ENCODE measurements at places on chromosomes 12 and 14. TPM values are rescaled to one million over a fixed set of nuclear protein-coding genes. Genes with fewer than 3 reads are reported as not detected.

GRCh38 chr12:51434305-51434704, 9.7 kb downstream of the SLC4A8 start:
- DNase-seq: no peak

GRCh38 chr12:65836419-65837197, 12.3 kb downstream of the HMGA2 start:
- DNase-seq: no peak

DNA sequence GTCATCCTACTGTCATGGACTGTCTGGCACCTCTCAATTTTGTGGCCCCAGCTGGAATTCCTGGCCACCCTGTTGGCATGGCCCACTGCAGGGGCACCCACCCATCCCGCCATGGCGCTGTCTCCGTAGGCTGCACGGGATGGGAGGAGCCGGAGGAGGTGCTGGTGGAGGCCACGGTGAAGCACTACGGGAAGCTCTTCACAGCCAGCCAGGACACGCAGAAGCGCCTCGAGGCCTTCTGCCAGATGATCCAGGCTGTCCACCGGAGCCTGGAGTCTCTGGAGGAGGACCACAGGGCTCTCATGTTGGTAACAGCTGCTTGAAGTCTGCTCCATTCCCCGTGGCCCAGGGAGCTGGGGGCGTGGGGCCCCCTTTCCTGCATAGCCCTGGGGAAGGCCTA, 3.9 kb downstream of the CCDC197 start:
- no peak for DNase-seq

The CLEC4A gene
- polyA plus RNA-seq: 3.5 TPM

GRCh38 chr12:88743946-88744685, 163.8 kb upstream of the KITLG start:
- DNase-seq: no peak

GRCh38 chr12:100741084-100741711, 53.4 kb upstream of the ANO4 start:
- no peak for DNase-seq

The GPR84 gene
- polyA plus RNA-seq: 0.15 TPM

The CCDC196 gene
- polyA plus RNA-seq: 0.38 TPM

GRCh38 chr14:95609398-95609990, 74.6 kb downstream of the GLRX5 start:
- peak; percentile 56 for DNase-seq

DNA sequence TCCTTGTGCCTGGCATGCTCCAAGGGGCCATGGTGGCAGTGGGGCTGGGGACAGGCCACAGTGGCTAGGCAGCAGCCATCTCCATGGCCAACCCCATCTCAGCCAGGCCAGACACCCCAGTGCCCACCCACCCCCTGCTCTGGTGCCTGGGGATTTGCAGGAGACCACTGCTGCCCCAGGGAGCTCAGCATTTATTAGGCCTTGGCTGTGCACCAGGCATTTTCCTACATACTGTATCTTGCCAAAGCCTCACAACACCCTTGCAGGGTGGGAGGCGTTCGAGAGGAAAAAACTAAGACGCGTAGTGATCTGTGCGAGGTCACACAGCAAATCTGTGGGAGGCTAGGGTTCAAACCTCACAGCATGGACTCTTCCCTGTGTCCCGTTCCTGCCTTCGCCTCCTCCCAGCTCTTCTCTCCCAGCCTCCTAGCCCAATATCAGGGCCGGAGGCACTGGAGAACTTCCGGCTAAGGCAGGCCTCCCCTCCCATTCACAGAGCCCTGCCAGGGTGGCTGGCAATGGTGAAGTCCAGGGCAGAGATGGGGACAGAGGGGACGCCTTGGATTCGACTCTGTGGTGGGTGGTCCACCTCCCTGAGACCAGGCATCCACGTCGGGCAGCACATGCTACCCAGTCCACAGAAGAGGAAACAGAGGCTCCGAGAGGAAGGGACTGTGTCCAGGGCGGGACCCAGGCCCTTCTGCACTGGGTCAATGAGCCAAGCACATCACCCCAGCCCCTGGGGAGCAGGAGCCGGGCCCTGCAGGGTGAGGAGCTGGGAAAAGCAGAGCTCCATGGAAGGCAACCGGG, 57.4 kb downstream of the FAM222A start:
- DNase-seq: no peak

- no peak for DNase-seq
Measured at GRCh38 chr14:71701990-71702389, 230.2 kb upstream of the RGS6 start.

The GALNT9 gene
- polyA plus RNA-seq: 7.3 TPM

- peak; percentile 55 for DNase-seq
Measured at GRCh38 chr12:42589465-42590329, at the start of gene PRICKLE1. Gene PRICKLE1 (minus strand): TSS chr12:42589746. CDS start chr12:42472516, 117,230 bp downstream.

- no peak for DNase-seq
Measured at GRCh38 chr12:27060740-27061139, 21.6 kb downstream of the C12orf71 start.

GRCh38 chr12:52390739-52391617, 5.5 kb upstream of the KRT84 start:
- DNase-seq: no peak

The APOLD1 gene
- 12.1 TPM for polyA plus RNA-seq

- peak; percentile 78 for DNase-seq
Measured at GRCh38 chr12:48996794-48997718, 2.1 kb downstream of the DDN start.

GRCh38 chr12:128929057-128929456, 75.8 kb downstream of the GLT1D1 start:
- DNase-seq: no peak

- peak; percentile 81 for DNase-seq
Measured at GRCh38 chr14:103808403-103809001, 38.9 kb downstream of the PPP1R13B start.

DNA sequence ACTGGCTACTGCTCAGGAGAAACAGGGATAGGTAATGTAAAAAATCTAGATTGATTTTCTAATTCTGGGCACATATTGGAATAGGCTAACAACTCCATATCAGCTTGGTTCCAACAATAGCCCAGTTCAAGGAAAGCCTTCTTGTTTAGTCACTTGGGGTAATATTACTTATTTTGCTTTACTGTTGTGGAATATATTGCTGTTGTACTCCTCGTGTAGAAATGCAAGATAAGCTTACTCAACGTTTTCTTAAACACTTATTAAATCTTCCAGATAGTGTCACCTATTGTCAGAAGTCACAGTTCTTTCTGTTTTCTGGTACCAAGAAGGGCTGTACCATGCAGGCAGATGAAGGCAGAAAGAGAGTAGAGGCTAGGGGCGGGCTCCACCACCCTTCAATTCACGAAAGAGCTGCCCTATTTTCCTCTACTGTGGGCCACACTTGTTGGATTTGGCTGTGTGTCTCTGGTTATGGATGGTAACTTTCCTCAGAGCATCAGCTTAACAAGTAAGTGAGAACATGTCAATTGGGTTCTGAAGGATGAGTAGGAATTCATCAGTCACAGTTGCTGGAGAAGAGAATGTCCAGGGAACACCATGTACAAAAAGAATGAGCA, 38.0 kb downstream of the CLMN start:
- no peak for DNase-seq

- no peak for DNase-seq
Measured at GRCh38 chr14:56666716-56667115, 87.1 kb downstream of the TMEM260 start.

The RNASE1 gene
- 98.4 TPM for polyA plus RNA-seq

The MIS18BP1 gene
- 63.8 TPM for polyA plus RNA-seq

The BIN2 gene
- 3.2 TPM for polyA plus RNA-seq

The PLA2G1B gene
- 0.27 TPM for polyA plus RNA-seq

GRCh38 chr14:72619111-72619571, 274.8 kb downstream of the DPF3 start:
- DNase-seq: no peak

GRCh38 chr12:110224379-110225304, 56.4 kb upstream of the ATP2A2 start:
- no peak for DNase-seq

DNA sequence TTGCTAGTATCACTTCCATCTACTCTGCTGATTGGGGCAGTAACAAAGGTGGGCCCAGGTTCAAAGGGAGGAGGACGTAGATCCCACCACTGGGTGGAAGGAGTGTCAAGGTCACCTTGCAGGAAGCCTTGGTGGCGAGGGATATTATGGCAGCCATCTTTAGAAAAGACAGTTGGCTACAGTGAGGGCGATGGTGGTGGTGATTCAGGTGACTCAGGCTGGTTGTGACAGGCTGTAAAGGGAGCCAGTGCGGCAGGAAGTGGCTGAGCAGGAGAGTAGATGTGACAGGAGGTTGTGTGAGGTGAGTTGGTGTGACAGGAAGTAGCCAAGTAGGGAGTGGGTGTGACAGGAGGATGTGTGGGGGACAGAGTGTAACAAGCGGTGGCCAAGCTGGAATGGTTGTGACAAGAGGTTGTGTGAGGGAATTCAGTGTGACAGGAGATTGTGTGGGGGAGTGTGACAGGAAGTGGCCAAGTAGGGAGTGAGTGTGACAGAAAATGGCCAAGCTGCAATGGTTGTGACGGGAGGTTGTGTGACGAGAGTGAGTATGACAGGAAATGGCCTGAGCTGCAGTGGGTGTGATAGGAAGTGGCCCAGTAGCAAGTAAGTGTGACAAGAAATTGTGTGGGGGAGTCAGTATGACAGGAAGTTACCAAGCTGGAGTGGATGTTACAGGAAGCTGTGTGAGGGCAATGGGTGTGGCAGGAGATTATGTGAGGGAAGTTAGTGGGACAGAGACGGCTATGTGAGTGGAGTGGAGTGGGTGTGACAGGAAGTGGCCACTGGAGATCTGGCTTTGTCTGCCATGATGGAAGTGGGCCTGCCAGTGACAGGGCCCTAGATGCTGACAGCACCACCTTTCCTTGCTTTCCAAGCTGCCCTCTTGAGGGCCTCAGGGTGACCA, 136.5 kb upstream of the MYL2 start:
- DNase-seq: no peak

- no peak for DNase-seq
Measured at GRCh38 chr14:33287189-33287588, 348.5 kb downstream of the NPAS3 start.

The RAPGEF3 gene
- polyA plus RNA-seq: 61.2 TPM

The EFCAB11 gene
- polyA plus RNA-seq: 23.7 TPM

The ZNF385A gene
- polyA plus RNA-seq: 10.8 TPM

DNA sequence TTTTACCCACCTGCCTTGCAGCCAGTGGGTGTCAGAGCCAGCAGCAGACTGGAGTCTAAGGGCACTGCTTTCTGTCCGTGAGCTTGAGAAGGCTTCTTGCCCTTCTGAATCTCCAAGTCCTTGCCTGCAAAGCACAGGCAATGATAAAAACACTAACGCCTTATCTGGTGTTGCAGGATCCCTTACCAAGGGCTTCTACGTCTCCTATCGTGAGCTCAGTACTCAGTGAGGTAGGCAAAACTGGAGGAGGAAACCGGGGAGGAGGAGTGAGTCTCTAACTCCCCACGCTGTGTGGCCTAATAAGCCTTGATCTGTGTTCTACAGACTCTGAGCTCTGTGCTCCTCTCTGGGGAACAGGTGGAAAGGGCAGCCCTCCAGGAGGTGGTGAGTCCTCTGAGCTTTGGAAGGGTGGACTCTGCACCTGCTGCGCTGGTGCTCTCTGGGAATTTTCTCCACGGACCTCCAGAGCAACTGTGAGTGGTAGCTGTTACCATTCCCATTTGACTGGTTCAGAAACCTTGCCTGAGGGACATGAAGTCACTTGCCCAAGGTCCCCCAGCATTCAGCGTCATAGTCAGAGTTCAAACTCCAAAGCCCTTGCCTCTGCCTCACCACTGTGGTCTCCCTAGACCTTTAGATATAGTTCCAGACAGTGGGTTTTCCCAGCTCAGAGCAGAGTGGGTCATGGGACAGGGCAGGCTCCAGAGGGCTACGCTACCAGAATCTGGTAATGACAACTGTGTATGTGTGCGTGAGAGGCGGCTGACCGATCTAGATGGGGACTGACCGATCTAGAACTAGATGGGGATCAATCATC, 7.0 kb upstream of the MARK3 start:
- no peak for DNase-seq

DNA sequence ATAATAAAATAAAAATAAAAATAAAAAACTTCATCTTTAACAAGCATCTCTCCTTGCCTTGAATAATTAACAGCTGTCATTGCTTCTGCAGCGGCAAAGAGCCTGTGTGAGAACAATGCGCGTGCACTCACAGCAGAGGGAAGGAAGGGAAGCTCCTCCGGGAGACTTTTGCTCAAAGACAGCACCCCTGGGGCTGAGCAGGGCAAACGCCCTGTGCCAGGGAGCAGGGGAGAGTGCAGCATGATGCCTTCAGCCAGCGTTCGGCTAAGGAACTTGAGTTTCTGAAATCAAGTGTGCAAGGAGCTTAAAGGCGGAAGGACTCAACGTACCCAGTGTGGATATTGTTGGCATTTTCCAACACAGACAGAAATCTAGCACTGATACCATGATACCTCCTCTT, 120.5 kb downstream of the RIMBP2 start:
- DNase-seq: no peak

DNA sequence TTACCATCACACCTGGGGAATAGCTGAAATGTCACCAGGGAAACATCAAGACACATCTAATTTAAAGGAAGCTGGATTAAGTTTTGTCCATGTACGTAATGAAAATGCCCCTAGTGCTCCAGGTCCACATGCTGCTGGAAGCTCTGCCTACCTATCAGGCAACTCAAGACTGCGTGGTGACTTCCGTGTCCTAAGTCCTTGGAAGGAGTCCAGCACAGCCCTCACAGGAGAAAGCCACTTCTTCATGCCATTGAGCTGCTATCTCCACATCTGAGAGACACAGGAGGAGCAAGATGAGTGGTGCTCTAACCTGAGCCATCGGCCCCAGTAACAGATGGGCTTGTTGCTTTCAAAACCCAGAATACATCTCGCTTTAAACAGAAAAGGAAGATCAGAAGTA, 316.4 kb downstream of the DPF3 start:
- DNase-seq: no peak

The PLEKHG7 gene
- 0.68 TPM for polyA plus RNA-seq

DNA sequence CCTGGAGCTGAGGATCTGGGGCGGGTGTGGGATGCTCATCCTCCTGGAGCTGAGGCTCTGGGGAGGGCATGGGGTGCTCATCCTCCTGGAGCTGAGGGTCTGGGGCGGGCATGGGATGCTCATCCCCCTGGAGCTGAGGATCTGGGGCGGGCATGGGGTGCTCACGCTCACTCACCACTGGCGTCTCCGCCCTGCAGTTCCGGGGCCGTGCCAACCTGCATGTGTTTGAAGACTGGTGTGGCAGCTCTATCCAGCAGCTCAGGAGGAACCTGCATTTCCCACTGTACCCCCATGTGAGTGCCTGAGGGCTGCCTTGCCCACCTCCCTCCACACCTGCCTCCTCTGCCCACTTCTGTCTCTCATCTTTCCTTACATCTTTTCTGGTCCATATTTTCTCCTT, 84.4 kb downstream of the B4GALNT3 start:
- no peak for DNase-seq

DNA sequence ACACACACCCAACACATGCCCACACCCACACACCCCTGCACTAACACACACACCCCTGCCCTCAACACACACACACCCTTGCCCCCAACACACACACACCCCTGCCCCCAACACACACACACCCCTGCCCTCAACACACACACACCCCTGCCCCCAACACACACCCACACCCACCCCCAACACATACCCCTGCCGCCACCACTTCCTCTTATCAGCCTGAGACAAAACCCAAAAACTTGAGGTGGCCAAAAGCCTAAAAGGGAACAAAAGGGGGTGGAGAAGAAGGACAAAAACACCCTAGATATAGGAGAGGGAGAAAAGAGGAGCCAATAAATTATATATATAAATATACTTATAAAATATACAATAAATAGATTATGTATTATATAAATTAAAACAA, 9.1 kb upstream of the DEGS2 start:
- DNase-seq: no peak

The CLEC6A gene
- polyA plus RNA-seq: 0.27 TPM

The KCNJ8 gene
- 19.0 TPM for polyA plus RNA-seq

All from left kidney (tissue), 8 donors.